ENCODE measurements at places on chromosomes 2 and 18.

DNA sequence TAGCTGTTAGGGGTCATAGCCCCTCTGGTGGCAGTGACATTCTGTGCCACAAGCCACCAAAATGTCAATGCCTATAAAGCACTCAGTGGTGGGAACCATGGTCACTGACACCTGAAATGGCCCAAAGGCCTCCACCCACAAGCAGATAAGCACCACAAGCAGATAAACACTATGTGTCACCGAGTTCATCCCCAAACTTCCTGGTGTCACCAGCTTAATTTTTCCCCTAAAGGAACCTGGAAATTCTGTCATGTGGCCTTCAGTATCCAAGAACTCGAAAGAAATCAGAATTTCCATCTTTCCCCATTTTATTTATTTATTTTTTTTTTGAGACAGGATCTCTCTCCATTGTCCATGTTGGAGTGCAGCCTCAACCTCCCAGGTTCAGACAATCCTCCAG lies 3.6 kb upstream of the TPRKB start:
- DNase-seq: no peak

DNA sequence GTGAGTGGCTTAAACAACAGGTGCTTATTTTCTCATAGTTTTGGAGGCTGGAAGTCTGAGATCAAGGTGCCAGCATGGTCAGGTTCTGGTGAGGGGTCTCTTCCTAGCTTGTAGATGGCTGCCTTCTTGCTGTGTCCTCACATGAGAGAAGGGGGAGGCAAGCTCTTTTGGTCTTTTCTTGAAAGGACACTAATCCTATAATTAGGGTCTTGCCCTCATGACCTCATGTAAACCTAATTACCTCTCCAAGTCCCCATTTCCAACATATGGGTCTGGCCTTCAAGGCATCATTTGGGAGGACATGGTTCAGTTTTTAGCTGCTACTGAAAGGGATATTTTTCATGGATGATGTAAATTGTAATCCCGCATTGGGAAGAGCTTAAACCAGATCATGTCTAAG lies 18.0 kb downstream of the RBM44 start:
- no peak for DNase-seq

- no peak for DNase-seq
These were observed 92.1 kb downstream of the AOX1 start for GRCh38 chr2:200677721-200678532.

- no peak for DNase-seq
These were observed 73.9 kb upstream of the TWSG1 start for GRCh38 chr18:9260388-9261380.

Measured in mesenchymal stem cell (in vitro differentiated cells and primary cell).